Type B pancreatic cell (in vitro differentiated cells): ENCODE measurements at places on chromosomes 12 and 14.

DNA sequence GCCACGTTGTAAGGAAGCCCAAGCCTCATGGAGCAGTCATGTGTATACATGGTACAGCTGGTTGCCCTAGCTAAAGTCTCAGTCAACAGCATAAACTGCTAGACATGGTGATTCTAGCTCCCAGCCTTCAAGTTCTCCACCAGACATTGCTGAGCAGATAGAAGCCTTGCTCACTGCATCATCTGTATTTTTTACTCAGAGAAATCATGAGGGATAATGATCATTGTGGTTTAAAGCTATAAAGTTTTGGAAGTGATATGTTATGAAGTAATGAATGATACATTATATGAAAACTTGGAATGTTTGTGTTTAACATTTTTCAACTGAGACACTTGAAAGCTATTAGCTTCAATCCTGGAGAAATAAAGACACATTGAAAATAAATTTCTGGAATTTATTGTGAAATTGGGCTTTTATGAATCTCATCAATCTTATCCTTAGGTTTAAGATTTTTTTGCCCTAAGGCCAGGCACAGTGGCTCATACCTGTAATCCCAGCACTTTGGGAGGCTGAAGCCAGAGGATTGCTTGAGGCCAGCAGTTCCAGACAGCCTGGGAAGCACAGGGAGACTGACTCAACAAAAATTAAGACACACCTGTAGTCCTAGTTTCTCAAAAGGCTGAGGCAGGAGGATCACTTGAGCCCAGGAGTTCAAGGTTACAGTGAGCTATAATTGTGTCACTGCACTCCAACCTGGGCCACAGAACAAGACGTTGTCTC is 5.6 kb upstream of the NFATC4 start:
- no peak overlapping the region for H3K27ac ChIP-seq
- peaks cover 18% of the 10 kb centered on the region for H3K27me3 ChIP-seq
- no peak overlapping the region for H3K4me3 ChIP-seq
- H3K36me3 ChIP-seq = no peaks in the 10 kb centered on the region

- H3K4me1 ChIP-seq = peaks cover 2% of the 10 kb centered on the region
- H3K27ac ChIP-seq = no peak overlapping the region
- H3K36me3 ChIP-seq = peaks cover 16% of the 10 kb centered on the region
- peaks cover 44% of the 10 kb centered on the region for H3K27me3 ChIP-seq
Measured at GRCh38 chr12:6641131-6641530, 5.4 kb upstream of the LPAR5 start.

GRCh38 chr14:95328729-95329503 is 9.2 kb upstream of the CLMN start:
- no peaks in the 10 kb centered on the region for H3K27me3 ChIP-seq
- no peaks in the 10 kb centered on the region for H3K36me3 ChIP-seq
- H3K4me1 ChIP-seq = no peaks in the 10 kb centered on the region
- no peak for DNase-seq
- no peak overlapping the region for H3K4me3 ChIP-seq
- H3K27ac ChIP-seq = peak overlapping the region; percentile 45

DNA sequence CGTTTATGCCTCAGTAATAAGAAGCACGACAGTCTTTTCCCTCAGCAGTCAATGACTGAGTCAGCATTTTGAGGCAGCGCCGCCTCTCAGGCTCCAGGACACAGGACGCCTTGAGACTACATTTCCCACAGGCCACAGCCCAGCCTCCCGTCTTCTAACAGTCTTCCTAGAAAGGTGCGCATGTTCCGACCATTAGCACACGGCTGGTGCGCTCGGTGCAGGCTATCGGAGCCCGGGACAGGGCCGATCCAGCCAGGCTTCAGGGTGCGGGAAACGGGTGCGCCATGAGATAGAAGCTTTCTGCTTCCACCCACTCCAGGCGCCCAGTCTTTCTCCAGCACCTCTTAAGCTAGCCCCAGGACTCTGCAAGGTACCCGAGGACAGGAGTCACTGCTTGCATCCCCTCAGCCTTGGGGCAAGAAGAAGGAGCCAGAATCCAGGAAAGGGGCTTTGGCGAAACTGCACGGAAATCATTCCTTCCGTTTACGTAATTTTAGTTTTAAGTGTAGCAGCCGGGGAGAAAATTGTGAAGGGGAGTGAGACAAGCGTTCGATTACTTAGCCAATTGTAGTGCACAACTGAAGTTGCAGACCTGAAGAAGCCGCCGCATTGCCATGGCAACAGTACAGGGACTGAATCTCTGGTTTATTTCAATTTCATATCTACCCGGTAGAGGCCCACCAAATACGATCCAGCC is 54.0 kb downstream of the ZNF641 start:
- H3K27me3 ChIP-seq = peaks cover under 1% of the 10 kb centered on the region
- H3K4me3 ChIP-seq = peak overlapping the region; percentile 85
- H3K4me1 ChIP-seq = peaks cover 11% of the 10 kb centered on the region
- DNase-seq = peak; percentile 72
- peak overlapping the region; percentile 69 for H3K27ac ChIP-seq

DNA sequence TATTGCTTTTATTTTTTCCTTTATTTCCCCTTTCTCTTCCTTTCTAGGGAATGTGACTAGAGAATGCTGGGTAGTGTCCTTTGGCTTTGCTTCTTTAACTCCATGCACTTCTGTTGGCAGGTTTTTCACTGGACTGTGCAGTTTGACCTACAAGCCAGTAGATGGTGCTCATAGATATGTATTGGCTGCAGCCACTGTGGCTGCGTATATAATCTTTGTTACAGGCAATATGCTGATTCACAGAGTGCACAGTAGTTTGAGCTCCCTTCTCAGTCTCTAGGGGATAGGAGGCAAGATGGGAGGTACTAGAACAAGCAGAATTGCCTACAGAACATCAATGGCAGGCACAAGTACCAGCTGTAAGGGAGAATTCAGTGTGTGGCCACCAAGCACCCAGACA is 503.5 kb downstream of the LRFN5 start:
- DNase-seq = no peak
- H3K27ac ChIP-seq = no peak overlapping the region
- no peaks in the 10 kb centered on the region for H3K27me3 ChIP-seq
